ENCODE measurements at places on chromosomes 13 and 19.
A peak's percentile ranks its signal among the peaks of the same experiment; 100 is the strongest.

GRCh38 chr19:262125-262524 is 29.1 kb downstream of the PLPP2 start:
- DNase-seq = peak; percentile 11

DNA sequence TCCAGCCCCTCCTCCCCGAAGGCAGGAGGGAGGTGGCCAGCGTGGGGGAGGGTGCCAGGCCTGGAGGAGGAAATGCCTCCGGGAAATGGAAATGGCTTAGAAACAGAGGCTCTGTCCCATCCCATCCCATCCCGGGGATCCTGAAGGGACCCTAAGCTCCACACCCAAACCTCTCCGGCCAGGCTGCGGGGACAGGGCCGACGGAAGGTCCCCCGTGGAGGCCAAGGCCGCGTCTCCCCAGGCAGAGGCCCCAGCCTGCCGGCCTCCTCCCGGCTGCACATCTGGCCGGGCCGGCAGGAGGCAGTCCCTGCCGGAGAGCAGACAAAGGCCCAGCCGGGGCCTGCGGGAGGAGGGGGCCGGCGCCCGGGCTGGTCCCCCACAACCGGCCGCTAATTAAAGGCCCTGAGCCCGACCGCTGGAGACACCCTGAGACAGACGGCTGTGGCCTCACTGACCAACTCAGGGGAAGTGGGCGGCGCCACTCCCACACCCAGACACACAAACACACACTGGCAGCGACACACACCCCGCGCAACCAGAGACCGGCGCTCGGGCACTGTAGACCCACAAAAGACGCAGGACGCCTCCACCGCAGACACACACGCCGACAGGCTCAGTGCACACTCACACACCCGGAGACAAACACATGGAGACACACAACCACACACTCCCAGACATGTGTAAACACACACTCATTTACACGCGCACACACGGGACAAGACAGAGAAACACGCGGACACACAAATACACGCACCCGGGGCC is 1.1 kb downstream of the ADAMTS10 start:
- peak; percentile 41 for DNase-seq

DNA sequence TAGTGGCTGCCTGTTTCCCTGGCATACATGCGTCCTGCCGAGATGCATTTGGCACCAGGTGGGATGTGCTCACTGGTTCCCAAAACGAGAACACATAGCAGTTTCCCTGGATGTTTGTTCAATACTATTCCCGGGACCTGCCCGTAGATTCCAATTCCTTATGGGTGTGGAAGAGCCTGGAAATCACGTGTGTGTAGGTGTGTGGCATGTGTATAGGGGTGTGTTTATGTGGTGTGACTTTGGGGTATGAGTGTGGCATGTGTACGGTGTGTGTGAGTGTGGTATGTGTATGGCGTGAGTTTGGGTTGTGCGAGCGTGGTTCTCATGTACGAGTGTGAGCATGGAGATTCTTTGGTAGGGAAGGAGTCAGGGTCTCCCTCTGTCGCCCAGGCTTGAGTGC is 2.9 kb upstream of the F7 start:
- no peak for DNase-seq

- DNase-seq = peak; percentile 64
Observed at GRCh38 chr19:49779731-49780555, 13.1 kb downstream of the AP2A1 start.

- no peak for DNase-seq
Observed at GRCh38 chr19:34246340-34246739, 8.0 kb upstream of the GARRE1 start.

- no peak for DNase-seq
Observed at GRCh38 chr13:41981951-41982715, 21.2 kb upstream of the VWA8 start.

DNA sequence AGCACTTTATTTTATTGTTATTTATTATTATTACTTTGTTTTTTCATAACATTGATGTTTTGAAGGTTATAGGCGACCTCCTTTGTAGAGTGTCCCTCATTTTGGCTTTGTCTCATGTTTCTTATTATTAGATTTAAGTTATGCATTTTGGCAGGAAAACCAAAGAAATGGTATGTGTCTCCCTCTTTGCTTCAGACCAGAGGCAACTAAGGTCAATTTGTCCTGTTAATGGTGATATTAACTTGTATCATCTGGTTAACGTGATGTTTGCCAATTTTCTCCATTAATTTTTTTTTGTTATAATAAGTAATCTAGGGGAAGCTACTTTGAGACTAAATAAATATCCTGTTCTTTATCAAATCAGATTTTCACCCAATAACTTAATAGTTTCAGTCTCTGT is 3.8 kb upstream of the TMEM91 start:
- no peak for DNase-seq

GRCh38 chr19:608155-609003 is 18.7 kb downstream of the HCN2 start:
- no peak for DNase-seq

- no peak for DNase-seq
Observed at GRCh38 chr13:53200075-53200474, 171.5 kb downstream of the OLFM4 start.

DNA sequence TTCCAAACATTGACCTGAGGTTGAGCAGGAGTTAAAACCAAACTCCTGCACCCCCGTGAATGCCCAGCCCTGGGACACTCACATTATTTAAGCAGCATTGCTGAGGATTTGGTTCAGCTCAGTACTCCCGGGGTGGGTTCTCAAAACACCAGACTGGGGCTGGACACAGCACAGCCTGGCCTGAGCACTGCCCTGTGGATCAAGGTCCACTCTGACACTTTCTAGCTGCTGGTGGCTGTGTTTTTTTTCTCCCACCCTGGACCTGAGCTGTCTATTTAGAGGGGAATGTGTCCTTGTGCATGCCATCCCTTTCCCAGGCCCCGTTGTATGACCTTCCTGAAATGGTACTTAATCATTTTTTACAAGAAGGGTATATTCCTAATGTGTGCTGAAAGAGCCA is 94.7 kb upstream of the GJB6 start:
- no peak for DNase-seq

GRCh38 chr19:18865973-18866799 is 29.8 kb downstream of the CERS1 start:
- peak; percentile 79 for DNase-seq

DNA sequence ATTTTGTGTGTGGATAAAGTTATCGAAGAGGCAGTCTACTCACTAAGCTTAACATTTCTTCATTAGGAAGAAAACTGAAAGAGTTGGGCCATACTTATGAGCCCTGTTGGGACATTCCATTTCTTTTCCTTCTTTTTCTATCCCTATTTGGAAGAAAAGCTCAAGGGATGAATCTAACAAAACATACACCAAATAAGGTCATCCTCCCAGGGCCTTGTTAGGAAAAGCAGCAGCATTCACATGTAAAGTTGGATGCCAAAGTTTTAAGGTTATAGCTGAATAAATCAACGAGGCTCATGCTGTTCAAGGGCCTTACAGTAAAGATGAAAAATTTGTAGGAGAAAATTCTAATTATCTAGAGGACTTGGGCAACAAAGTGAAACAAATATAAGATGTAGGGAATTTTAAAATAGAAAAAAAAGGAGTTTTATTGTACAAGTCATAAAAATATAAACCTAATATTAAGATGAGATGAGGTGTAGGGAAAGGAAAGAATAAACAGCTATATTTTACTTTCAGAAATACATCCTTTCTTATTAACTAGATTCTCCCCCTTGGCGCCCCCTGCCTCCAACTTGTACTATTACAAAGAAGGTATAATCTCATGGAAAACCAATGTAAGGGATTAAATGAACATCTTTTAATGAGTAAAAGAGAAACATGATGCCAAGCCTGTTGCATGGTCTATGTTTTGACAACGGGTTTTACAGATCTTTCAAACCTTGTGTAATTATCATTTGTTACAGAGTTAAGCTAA is 160.4 kb downstream of the PCDH20 start:
- no peak for DNase-seq

GRCh38 chr19:45793178-45793564 is 526 bp upstream of the DMWD start:
- DNase-seq = no peak

DNA sequence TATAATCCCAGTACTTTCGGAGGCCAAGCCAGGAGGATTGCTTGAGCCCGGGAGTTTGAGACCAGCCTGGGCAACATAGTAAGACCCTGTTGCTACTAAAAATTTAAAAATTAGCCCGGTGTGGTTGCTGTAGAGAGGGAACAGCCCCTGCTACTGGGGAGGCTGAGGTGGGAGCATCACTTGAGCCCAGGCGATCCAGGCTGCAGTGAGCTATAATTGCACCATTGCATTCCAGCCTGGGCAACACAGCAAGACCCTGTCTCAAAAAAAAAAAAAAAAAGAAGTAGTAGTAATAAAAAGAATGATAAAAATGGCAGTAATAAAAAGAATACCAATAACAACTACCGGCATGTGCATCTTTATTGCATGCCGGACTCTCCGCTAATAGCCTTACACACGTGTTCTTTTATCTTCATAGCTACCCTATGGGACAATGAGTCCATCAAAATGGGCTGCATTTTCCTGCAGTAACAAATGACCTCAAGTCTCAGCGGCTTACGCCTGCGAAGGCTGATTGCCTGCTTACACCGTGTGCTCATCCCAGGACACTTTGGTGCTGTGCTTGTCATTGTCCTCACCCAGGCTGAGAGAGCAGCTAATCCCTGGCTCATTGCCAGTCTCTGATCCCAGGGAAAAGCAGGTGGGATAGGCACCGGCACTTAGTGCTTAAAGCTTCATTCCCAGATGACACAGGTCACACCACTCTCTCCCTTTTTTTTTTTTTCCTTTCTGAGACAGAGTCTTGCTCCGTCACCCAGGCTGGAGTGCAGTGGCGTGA is 14.4 kb upstream of the SYCN start:
- DNase-seq = no peak

DNA sequence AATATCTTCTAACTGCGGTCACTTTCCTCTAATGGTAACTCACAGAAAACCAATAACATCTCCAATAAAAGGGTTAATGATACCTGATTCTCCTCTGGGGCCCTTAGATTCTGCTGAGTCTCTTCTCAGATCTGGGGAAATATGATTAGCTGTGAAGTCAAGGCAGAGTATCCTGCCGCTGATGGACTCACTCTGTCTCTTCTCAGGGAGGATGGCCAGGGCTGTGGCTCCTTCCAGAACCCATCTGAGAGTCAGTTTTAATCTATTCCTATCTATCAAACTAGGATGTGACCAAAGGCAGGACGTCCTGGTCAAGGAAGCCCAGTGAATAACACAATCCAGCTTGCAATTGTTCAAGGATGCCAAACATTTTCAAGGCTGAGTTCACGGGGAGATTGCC is 109.8 kb downstream of the SLC10A2 start:
- DNase-seq = no peak

DNA sequence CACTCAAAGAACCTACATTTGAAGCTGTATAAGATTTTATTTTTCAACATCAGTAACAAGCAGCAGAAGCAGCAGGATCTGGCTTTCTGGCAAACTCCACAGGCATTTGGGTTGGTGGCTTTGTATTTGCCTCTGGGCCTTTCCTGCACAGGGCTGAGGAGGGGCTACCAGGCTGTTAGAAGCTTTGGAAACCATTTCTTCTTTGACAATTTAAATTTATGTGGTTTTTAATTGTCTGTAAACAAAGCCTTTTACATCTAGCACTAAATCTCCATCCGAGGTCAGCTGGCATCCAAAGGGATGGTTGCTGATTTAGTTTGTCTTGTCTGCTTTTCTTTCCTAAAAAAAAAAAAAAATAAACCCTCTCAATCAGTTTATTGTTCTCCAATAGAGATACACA is 127.5 kb upstream of the OBI1 start:
- no peak for DNase-seq
